Activated T-helper 2 cell treated with anti-CD3 and anti-CD28 coated beads, Interferon-gamma antibody, Interleukin-2, Interleukin-4, amounts not matched to agents 10 μg/mL and 5 μg/mL and 100 μg/mL, durations not matched to agents 14 hours and 24 hours and 36 hours (primary cell): ENCODE measurements at places on chromosomes 7 and 10. TPM values are rescaled to one million over a fixed set of nuclear protein-coding genes. Genes with fewer than 3 reads are reported as not detected.

The ASIC3 gene
- total RNA-seq = 3.3 and 4.0 TPM in 2 replicates

The GNAT3 gene
- total RNA-seq = not detected in 2 replicates

The PLCE1 gene
- total RNA-seq = 0.02 TPM in 2 replicates

The HKDC1 gene
- 0.09 and 0.11 TPM in 2 replicates for total RNA-seq

The NUDT13 gene
- 0.76 and 1.0 TPM in 2 replicates for total RNA-seq

The SDK1 gene
- total RNA-seq = 0.48 and 1.2 TPM in 2 replicates

The NUTM2A gene
- 0.07 and 0.30 TPM in 2 replicates for total RNA-seq

DNA sequence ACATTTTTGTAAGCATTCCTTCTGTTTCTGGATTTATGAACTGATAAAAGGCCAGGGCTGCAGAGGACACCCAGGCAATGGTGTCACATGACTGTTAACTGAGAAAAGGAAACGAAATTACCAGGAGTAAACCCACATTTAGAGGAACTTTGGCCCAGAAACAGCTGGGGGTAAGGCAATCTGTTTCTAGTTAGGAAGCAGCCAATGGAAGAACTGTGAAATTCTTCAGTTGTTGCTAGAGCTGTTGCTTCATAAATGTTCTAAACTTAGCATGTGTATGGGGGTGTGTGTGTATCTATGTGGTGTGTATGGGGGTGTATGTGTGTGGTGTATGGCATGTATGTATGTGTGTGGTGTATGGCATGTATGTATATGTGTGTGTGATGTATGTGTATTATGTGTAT, 11.8 kb upstream of the PDCD4 start:
- peak; percentile 2 for DNase-seq

DNA sequence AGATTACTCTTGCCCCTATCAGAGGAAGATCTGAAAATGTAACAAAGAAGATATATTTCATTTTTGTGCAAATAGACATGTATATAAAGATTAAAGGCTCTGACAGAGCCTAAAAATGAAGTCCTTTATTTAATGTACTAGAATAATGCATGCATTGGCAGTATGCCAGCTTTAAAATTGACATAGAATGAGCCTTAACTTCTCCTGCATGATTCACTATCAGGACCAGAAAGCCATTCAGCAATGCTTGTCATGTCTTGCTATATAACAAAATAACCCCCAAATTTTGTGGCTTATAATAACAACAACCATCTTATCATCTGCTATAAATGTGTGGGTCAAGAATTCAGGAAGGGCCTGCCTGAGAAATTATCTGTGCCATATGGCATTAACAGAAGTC, 411.9 kb downstream of the GRM8 start:
- no peak for DNase-seq

- DNase-seq = peak; percentile 41
Observed at GRCh38 chr7:114825423-114825951, 96.4 kb upstream of the MDFIC start.

DNA sequence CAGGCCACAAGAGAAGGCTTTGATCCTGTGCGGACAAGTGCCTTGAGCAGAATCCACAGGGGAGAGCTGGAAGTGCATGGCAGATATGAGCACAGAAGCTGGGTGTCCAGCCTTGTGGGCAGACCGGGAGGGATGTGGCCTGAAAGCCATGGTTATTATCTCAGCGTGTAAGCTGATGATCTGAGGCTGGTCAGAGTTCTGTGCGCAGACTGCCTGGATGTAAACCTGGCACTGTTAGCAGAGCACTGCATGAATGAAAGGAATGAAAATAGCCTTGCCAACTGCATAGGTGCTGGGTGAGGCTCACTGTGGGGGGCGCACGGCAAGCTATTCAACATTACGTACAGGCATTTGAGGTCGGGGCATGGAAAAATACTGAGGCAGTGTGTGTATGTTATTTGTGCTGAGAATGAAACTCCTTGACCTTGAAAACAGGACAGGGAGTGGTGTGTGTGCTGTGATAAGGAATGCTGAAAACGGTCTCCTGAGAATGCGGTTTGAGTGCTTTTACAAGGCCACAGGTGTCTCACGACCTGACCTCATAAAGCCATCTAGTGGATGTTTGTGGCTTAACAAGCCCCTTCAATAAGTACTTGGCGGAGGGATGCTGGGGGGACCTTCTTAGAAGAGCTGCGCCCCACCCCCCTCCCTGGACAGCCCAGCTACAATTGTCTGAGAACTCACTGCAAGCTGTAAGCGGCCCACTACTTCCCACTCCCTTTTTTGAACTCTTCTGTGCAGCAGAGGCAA, 18.7 kb downstream of the AKR1C1 start:
- no peak for DNase-seq

- DNase-seq = no peak
Observed at GRCh38 chr10:49397036-49397999, 1.4 kb upstream of the DRGX start.

- no peak for DNase-seq
Observed at GRCh38 chr7:12287901-12288300, 76.8 kb downstream of the TMEM106B start.

DNA sequence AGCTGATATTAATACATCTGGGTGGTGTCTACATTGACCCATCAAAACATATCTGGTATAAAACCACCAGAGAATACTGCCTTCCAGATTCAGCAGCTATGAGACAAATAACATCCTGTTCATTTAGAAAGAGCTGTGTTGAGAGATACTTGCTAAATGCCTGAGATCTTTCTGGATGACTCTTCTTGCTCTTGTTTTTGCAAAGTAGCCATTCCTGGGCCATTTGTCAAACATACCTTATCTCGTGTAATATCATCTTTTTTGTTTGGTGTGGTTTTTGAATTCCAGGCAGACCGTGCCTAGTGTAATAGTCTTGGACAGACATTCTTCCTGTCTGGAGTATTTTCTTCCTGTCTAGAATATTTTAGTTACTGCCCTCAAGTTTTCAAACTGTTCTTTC, 74.7 kb upstream of the PRR15 start:
- DNase-seq = no peak

GRCh38 chr10:133129859-133130495, 30.0 kb upstream of the KNDC1 start:
- no peak for DNase-seq

GRCh38 chr7:153934629-153935028, 117.6 kb upstream of the DPP6 start:
- DNase-seq = no peak

- DNase-seq = no peak
Observed at GRCh38 chr10:6305401-6306321, 102.9 kb downstream of the PFKFB3 start.

DNA sequence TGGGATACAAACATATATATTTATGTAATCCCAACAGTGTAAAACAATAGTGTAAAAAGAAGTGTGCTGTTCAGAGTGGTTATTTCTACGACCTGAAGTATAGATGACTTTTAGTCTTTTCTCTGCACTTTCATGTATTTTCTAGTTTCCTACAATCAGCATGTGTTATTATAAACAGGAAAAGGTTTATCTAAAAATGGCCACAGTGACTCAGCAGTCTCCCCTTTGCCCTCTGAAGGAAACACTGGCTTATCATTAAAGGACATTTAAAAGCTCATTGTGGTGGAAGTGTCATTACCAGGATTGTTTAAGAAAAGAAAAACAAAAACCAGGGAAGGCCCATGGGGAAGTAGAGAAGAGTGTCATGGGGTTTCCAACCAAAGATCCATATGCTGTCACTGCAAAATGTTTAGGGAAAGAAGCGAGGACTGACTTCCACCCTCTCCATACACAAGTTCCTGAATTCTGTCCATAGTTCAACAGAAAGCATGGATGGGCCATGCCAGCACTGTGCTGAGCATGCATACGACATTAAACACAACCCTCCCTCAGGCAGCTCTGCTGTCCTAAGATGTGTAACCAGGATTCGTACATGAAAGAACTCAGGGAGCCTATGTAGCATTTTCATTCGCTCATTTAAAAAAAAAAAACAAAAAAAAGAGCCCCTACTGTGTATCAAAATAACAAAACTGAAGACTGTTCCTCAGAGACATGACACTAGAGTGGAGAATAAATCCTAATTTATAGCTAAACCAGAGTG, 10.2 kb downstream of the CYREN start:
- DNase-seq = no peak

- no peak for DNase-seq
Observed at GRCh38 chr7:149686011-149686410, 87.4 kb downstream of the ZNF467 start.

- no peak for DNase-seq
Observed at GRCh38 chr10:5945561-5946418, 31.6 kb downstream of the IL15RA start.

- DNase-seq = no peak
Observed at GRCh38 chr7:365593-365992, 75.6 kb downstream of the FOXL3 start.
